Erythroblast (primary cell): ENCODE measurements at places on chromosomes 16 and 17.
A peak's percentile ranks its signal among the peaks of the same experiment; 100 is the strongest.

- DNase-seq, result peak; percentile 5
Measured at GRCh38 chr16:13921328-13921727, 1.4 kb downstream of the ERCC4 start.

- no peak for DNase-seq
Measured at GRCh38 chr17:49730078-49730784, 22.5 kb upstream of the SLC35B1 start.

GRCh38 chr17:1643293-1643998 lies 2.1 kb downstream of the SCARF1 start:
- peak; percentile 68 for DNase-seq

GRCh38 chr16:459761-460160 lies 34.3 kb downstream of the RAB11FIP3 start:
- DNase-seq, result no peak

DNA sequence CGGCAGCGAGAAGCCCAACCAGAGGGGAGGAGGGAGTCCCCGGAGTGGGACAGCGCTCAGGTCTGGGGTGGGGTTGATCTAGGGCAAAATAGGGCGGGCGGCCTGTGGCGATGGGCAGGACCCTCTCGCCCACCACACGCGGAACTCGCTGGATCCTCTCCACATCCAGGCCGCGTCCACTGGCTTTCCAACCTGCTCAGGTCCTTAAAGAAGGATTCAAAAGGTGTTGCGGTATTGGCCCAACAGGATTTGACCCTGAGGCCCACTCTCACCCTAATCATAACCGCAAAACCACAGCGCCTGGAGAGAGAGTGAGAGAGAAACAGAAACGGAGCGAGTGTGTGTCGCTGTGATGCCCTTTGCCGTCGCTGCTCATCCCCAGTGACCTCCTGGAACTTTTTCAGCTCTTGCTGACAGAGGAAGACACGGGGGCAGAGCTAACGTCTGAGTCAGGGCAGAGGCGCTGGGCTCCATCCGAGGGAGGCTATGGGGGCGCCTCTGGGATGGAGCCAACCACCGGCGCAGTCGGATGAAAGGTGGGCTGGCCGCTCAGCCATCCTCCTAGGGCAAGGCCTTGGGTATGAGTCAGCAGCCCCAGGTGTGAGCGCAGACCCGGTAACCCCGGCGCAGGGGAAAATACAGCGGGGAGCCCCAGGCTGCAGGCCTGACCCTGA lies 16.7 kb upstream of the OR1F1 start:
- DNase-seq, result no peak

GRCh38 chr17:76085731-76086366 lies 6.9 kb downstream of the ZACN start:
- no peak for DNase-seq

DNA sequence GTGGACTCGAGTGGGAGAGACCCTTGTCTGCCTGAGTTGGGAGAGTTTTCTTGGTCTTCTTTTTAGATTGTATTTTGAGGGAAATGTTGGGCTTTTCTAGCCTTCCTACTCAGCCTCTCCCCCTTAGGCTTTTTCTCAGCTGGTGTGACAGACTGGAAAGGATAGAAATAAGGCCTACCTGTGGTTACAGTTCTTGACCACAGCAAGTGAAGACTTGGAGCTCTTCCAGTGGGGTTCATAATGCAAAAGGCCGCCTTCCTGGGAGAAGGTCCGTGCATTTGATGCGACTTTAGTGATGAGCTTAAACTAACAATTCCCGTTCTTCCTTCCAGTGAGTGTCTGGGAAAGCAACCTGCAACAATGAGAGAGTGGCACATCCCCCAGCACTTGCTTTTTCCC lies 56.8 kb downstream of the B9D1 start:
- DNase-seq, result no peak

DNA sequence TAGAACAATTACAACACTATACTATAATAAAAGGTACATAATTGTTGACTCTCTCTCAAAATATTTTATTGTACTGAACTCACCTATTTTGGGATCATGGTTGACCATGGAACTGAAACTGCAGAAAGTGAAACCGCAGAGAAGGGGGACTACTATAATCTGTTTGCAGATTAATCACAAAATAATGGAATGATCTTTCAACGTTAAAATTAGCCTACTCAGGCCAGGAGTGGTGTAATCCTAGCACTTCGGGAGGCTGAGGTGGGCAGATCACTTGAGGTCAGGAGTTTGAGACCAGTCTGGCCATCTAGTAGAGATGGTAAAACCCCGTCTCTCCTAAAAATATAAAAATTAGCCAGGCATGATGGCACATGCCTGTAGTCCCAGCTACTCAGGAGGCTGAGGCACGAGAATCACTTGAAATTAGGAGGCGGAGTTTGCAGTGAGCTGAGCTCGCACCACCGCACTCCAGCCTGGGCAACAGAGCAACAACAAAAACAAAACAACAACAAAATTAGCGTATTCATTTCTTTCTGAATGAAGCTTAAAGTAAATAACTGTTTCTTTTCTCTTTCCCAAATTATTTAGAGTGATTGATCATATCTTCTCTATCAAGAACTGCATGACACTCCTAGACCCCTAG lies 45.6 kb downstream of the IKZF3 start:
- no peak for DNase-seq

- peak; percentile 36 for DNase-seq
Measured at GRCh38 chr17:18246880-18247612, 11.5 kb downstream of the FLII start.

GRCh38 chr17:65131240-65131639 lies 5.9 kb upstream of the RGS9 start:
- DNase-seq, result no peak

GRCh38 chr16:24550295-24550694 lies 10.9 kb downstream of the RBBP6 start:
- no peak for DNase-seq

DNA sequence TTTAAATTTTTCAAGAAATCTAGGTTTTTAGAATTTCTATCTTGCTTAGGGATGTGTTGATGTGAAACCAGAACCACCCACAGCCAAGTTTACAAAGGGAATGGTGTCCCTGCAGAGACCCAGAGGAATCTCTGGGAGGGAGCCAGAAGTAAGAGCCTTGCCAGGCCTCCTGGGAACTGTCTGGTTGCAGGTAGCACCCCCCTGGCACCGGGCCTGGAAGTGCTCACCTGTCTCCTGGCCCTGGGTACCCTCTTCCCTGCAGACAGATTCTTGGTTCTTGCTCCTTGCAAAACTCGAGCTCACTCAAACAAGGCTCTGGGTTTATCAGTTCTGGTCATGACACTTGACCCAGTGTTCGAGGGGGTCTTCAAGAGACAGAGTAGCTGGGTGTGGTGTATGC lies 24.6 kb upstream of the ZFP90 start:
- DNase-seq, result no peak

GRCh38 chr16:65278874-65279273 lies 157.0 kb upstream of the CDH11 start:
- no peak for DNase-seq

- peak; percentile 51 for DNase-seq
Measured at GRCh38 chr17:49494986-49495841, at the start of gene NGFR. Gene NGFR (plus strand): TSS chr17:49495293. CDS start chr17:49495418, 125 bp downstream.

- DNase-seq, result no peak
Measured at GRCh38 chr16:82373976-82374375, 204.0 kb upstream of the MPHOSPH6 start.

- no peak for DNase-seq
Measured at GRCh38 chr17:72005332-72006163, 115.3 kb upstream of the SOX9 start.

DNA sequence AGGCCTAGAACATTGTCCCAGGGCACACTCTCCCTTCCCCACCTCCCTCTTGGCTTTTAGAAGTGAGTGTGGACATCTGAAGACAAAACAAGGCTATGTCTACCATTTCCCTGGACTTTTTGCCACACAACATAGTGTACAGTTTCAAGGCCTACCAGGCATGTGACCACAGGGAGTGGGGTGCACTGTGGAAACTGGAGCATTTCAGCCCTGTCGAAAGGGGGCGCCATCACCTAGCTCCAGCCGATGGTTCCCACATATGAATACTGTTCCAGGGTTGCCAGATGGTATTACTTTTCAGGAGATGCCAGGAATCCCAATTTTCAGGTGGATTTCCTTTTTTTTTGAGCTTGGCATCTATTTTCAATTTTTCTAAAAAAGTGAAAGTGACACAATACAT lies 140.7 kb downstream of the KATNIP start:
- peak; percentile 56 for DNase-seq
